ENCODE measurements at places on chromosomes 7 and 10.

DNA sequence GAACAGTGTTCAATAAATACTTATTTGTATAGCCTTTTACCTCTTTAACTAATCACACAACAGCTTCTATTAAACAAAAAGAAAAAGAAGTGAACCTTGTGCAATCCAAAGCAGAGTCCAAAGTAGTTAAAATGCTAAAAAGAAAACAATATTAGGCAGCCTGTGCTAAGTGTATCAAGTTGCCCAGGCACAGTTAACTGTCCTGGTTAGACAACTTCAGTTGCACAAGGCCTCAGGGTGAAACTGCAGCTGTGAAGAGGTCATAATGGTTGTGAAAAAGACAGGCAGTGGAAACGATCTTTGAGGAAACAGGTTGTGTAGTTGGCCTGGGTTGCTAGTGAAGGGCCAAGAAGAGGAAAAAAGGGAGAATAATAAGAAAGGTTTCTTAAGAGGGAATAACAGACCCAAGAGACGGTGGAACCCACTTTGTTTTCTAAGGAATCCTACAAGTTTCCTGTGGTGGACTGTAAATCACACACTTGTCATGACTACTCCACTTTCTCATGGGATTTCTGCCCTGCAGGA lies 6.0 kb upstream of the CROT start:
- no peak for DNase-seq

DNA sequence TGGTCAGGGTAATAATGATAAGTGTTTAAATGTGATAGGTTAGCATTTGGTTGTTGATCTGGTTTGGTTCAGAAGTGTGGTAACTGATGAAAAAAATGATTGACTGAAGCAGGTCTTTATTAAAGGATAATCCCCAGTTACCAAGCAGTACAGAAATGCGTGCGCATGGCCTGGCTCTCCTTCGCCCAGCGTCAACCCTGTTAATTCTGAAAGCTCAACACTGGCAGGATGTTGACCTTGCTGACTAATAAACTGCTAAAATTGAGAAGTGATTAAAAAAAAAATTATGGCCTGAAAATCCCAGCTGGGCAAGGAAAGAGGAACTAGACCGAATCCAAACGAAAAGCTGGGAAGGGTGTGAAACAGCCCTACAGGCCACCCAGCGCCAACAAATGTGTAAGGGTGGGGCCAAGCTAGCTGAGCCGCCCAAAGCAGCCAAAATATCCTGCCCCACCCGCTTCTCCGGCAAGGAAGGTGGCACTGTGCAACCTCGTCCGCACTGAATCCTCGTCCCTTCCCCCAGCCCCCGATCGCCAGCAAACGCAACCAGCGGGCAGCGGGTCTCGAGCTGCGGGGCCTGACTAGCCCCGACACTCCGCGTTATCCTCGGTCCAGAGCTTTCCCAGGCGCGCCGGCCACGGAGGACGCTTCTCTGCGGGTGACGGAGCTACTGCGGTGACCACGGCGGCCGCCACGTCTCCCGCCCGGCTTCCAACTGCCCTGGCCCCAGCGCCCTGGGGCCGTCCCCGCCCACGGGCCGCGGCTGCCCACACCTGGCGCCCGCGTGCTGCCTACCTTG lies 561 bp downstream of the SHTN1 start:
- DNase-seq: peak; percentile 43

DNA sequence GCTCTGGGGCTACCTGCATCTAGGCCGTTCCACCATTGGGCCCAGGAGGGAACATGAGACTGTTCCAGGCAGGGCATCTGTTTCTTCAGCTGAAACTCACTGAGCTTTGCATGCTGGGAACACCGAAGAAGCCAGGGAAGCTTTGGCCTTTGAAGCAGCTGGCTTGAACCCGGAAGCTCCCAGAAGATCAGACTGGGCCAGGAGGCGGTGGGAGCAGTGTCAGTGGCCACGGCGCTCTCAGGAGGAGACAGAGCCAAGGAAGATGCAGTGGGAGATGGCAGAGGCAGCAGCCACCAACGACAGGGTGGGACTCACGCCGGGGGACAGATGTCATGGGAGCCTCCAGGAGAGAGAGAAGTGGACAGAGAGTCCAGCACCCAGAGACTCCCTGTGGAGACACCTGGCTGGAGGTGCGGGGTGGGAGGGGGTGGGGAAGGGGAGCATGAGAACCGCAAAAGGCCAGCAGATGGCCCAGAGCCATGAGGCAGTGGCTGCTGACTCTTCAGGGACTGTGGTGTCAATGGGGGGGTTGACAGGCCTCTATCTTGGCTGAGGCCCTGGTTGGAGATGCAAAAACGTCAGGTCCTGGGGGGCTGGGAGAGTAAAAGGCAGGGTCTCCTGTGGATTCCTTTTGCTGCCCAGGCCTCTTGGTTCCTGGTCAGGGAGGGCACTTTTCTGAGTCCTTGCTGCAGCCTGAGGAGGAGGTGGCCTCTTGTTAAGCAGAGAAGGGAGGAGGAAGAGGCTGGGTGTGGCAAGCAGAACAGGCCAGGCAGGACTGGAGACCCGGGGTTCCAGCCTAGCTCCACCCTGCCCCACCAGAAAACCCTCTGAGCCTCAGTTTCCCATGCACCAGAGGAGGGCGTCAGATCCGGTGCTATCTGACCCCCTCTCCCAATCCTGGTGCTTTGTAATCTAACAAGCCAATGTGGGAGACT lies 6.3 kb upstream of the AQP1 start:
- no peak for DNase-seq

DNA sequence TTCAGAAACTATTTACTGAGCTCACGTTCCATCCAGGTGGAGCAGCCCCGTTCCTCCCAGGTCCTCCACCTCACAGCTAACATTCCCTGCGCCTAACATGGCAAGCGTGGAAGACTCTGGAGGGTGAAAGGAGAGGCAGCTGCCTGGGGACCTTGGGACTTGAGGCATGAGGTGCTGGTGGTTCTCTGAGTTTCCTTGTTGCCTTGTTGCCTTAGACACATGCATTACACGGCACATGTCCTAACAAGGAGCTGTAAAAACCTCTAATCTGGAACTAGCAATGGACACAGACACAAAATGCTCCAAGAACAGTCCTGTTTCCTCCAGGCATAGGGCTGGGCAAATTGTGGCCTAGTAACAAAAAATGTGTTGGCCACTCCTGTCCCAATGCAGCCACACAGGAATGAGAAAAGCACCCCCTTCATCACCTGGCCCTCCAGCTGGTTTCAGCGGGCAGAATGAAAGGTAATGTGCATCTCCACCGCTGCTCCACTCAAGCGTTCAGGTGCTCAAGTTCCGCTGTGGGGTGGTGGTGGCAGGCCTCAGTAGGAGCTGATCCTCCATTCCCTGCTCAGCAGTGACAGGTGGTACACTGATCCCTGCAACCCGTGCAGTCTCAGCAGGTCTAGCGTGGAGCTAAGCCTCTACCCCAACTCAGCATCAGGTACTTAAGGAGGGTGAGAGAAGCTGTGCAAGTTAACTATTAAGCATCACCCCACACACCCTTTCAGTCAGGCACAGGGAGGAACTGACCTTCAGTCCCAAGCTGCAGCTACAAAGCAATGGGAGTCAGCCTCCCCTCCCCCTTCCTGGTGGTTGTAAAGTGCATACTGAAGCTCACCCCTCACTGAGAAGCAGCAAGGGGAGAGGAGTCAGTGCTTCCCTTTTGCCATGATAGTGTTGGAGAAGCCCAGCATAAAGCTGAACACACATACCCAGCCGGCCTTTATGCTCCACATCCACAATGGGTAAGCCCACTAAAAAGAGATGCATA lies 382.8 kb downstream of the SDK1 start:
- no peak for DNase-seq

- no peak for DNase-seq
These were observed 42.3 kb upstream of the CDHR3 start for GRCh38 chr7:105920766-105921165.

DNA sequence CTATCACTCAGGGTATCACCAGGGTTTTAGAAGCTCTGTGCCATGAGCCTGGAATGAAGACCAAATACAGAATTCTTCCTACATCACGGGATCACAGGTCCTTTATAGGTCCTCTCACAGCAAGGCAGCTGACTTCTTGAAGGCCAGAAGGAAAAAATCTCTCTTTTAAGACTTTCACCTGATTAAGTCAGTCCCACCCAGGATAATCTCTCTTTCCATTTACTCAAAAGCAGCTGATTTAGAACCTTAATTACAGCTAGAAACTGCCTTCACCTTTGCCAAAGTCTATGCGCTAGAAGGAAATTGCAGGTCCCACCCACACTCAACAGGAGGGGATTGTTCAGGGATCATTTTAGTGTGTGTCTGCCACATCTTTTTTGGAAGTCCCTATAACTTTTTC lies 135.1 kb downstream of the RAB11FIP2 start:
- DNase-seq: no peak

DNA sequence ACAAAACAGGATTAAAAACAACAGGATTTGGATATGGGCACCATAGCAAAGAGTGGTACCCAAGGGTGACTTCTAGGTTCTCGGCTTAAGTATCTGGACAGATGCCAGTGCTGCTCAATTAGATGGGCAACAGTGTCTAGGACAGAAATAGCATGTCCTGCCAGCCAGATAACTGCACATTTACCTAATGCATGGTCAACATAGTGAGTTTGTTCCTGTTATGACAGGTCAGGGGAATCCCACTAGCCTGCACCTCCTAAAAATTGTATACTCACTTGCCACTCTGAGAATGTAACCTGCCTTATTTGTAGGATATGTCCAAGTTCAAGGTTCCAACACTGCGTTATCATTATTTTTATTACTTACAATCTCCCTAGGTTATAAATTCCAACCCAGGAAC lies 471.7 kb downstream of the GRM8 start:
- no peak for DNase-seq

DNA sequence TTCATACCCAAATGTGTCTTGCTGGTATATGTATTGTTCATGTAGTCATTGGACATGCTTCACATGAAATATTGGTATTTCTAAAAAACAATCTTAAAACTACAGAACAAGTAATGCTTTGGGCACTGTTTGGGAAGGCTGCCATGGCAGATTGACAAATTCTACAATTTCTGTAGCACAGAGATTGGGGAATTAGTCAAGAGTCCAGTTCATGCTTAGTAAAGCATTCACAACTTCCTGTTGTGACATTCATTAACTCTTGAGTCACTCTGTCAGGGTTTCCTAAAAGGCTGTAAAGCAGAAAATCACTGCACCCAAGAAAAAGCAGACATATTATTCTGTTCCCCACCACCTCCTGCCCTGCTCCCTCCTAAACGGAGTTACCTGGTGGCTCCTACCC lies 398.9 kb downstream of the PHTF2 start:
- DNase-seq: no peak
